Activated naive CD4-positive, alpha-beta T cell (primary cell): ENCODE measurements at places on chromosomes 6 and 20.
A peak's percentile ranks its signal among the peaks of the same experiment; 100 is the strongest.

- peak; percentile 14 for DNase-seq
Measured at GRCh38 chr6:169868458-169868857, 117.0 kb downstream of the ERMARD start.

GRCh38 chr6:50791900-50792508 is 26.7 kb upstream of the TFAP2B start:
- DNase-seq: no peak

DNA sequence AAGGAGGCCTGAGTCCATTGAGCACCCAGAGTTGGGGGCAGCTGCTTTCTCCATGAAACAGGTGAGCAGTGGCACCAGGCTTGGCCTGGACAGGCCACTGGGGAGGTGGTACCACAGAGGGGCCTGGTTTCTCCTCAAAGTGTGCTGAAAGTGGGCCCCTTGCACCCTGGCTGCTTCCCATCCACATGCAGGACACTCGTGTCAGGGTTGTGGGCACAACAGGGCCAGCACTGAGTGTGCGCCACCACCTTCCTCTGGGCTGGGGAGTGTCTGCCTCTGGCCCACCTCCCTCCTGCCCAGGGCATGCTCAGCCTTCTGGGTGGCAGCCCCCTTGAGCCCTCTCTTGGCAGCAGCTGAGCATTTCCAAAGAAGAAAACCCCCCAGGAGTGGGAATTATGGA is 5.2 kb upstream of the SLC22A1 start:
- DNase-seq: no peak

DNA sequence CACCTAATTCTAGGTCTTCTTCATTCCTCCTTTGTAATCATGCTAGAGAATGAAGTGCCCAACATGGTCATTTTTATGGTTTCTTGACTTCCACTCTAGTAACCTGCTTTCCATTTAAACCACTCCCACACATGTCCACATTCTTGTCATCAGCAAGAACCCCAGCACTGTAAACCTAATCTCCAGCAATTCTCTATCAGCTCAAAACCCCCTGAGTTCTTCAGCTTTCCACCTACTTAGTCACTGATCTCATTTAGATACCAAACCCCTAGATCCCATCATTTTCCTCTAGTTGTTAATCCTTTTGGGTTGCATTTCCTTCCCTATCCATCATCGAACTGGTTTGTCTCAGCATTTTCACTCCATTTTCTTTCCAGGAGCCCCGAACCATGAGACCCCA is 49.7 kb downstream of the GOPC start:
- no peak for DNase-seq

GRCh38 chr20:38144974-38145728 is 19.9 kb downstream of the TGM2 start:
- DNase-seq: no peak

GRCh38 chr6:107698146-107698545 is 126.0 kb downstream of the SCML4 start:
- no peak for DNase-seq

DNA sequence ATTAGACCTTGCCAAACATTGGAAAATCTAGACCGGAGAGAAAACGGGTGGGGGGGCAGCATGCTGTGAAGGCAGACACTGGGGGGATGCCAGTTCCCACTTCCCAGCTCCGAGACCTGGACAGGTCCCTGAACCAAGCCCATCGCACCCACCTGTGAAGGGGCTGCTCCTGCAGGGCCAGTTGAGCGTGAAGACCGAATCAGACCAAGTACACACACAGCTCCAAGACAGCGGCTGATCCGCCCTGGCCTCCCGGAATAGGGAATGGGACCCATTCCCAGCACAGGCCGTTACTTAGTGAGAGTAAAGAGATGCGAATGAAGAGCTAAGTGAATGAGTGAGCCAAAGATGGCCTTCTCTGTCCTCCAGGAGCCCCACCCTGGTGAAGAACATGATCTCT is 41.5 kb upstream of the MDFI start:
- DNase-seq: no peak

- DNase-seq: no peak
Measured at GRCh38 chr20:37223053-37223452, 38.6 kb downstream of the GHRH start.

- DNase-seq: no peak
Measured at GRCh38 chr20:16243470-16243869, 329.8 kb downstream of the KIF16B start.

GRCh38 chr20:62921119-62921687 is 5.1 kb downstream of the DIDO1 start:
- DNase-seq: peak; percentile 28

DNA sequence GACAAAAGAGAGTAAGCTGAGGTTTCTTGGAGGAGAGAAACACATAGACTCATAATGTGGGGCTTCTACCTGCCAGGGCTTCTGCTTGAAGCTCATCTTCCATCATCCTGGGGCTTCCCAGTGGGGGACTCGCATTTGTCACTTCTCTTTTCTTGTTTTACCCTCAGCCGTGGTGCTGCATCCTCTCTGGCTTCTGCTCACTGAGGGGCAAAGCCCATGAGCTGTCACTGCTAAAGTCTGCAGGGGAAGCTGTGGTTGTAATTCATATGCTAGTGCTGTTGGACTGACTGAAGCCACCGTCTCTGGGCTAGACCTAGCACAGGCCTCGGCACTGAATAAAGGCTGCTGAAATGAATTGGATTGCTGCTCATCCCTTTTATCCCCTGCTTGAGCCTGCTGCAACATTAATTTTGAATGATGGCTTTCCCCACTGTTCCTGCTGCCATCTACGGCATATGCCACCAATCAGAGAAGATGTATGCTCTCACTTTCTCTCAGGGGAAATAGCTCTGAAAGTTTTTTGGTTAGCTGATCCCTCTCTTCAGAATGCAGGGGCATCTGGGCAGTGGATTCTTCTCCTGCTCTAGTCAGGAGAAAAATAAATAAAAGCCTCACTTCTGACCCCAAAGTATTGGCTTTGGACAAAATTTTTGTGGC is 568.4 kb upstream of the MAP3K7 start:
- DNase-seq: no peak

DNA sequence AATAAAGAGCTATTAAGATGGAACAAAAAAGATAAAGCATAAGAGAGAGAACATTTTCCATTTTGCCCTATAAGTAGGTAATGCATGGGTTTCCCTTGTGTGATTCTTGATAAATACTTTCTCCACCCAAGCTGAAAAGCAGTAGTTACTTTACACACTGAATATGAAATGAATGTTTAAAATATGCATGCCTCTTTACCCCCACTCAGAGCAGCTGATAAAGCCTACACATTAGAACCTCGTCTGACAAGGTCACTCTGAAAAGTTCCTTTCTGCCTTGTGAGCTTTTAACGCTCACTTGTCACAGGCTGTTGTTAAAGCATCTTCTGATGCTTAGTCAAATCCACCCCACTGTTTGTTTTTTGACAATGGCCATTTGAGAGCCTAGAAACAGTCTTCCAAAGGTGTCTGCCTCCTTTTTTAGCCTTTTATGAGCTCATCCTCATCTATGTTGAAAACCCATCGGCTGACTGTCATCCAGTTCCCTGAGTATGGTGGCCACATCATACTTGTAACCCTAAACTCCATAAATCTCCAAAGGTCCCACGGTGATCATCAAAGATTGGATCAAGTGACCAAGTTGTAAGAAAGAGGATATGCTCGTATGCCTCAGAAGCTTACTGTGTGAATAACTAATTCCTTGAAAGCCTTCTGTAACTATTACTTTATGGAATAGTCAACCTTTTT is 102.8 kb downstream of the ATXN1 start:
- DNase-seq: no peak

DNA sequence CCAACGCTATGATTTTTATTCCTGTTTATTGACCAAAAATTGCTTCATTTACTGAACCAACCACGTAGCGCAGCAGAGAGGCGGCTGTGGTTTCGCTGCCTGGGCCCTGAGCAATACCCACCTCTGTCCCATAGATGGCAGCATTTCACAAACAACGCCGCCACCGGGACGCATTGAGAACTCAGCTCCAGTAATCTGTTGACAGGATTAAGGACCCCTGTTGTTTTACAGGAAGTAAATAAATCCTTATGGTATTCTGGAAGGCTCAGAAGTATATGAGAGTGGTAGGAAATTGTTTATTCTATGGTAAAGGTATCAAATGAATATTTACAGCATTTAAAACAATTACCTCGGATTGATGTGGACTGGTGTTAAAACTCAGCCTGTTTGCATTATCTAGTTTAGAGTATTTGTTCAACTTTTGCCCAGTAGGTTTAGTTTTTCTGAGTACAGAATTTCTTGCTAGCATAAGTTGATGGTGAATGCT is 547.9 kb upstream of the SLC35B3 start:
- DNase-seq: peak; percentile 12

DNA sequence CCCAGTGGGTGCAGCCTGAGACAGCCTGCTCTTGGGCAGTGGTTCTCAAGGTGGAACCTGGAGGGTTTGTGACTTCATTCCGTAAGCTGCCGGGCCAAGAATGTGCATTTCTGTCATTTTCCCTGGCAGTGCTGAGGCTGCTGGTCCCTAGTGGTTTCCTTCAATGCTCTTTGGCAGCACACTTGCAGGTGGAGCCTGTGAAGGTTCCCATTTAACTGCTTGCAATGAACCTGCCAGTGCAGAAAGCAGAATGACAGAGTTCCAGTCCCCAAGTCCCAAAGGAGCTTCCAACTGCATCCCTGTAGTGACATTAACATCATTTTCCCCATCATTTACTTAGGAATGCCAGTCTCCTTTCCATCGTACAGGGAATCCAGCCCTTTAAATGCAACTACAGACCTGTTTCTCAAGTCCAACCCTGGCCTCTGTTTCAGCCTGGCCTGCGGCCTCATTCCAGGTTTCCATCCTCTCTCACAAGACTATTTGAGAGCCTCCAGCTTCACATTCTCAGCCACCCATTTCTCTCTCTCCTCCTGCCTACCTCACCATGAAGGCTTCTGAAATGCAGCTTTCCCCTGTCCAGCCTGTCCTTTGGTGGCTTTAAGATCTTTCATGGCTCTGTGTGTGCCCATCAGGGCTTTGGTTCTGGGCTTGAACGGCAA is 149.7 kb upstream of the GGTLC1 start:
- DNase-seq: no peak

DNA sequence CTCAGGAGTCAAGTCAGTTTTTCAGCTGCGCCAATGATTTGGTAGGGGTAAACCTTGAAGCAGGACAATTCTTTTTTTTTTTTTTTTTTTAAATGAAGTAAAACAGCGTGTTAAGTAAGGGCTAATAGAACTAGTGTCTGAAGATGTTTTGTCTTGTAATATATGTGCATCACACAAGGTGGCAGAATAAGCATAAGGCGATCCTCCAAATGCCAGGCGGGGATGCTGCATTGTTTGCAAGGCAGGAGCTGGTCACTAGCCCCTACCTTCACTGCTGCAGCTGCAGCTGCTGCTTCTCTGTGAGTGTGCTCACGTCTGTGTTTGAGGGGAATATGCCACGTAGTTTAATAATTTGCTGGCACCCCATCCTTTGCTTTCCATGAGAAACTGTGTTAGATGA is 272.7 kb upstream of the MAP3K7 start:
- no peak for DNase-seq

GRCh38 chr6:52497652-52498408 is 77.7 kb downstream of the EFHC1 start:
- DNase-seq: no peak

GRCh38 chr20:57837208-57838035 is 127.6 kb upstream of the PMEPA1 start:
- no peak for DNase-seq

GRCh38 chr6:166815629-166816028 is 140.7 kb downstream of the RNASET2 start:
- DNase-seq: no peak

GRCh38 chr20:21137078-21137477 is 11.2 kb downstream of the KIZ start:
- no peak for DNase-seq

GRCh38 chr20:60641879-60642447 is 610.1 kb upstream of the CDH4 start:
- no peak for DNase-seq

- DNase-seq: no peak
Measured at GRCh38 chr20:9485614-9486340, 28.6 kb upstream of the LAMP5 start.

GRCh38 chr20:53839423-53840176 is 230.8 kb downstream of the BCAS1 start:
- no peak for DNase-seq

- no peak for DNase-seq
Measured at GRCh38 chr6:158785036-158785435, 34.1 kb downstream of the EZR start.
